ENCODE measurements at places on chromosomes 5 and 9.

DNA sequence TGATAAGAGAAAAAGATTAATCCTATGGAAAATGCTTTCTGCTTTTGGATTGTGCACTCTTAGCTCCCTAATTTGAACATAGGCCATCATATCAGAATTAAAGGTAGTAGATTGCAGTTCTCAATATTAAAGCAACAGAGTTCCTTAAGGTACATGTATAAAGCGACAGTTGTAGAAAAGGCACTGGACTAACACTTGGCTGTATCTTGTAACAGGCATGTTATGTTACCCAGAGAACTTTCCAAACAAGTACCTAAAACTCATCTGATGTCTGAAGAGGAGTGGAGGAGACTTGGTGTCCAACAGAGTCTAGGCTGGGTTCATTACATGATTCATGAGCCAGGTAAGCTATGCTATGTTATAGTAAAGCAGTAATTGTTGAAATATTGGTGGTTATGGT lies 3.3 kb upstream of the SECISBP2 start:
- DNase-seq, result no peak

DNA sequence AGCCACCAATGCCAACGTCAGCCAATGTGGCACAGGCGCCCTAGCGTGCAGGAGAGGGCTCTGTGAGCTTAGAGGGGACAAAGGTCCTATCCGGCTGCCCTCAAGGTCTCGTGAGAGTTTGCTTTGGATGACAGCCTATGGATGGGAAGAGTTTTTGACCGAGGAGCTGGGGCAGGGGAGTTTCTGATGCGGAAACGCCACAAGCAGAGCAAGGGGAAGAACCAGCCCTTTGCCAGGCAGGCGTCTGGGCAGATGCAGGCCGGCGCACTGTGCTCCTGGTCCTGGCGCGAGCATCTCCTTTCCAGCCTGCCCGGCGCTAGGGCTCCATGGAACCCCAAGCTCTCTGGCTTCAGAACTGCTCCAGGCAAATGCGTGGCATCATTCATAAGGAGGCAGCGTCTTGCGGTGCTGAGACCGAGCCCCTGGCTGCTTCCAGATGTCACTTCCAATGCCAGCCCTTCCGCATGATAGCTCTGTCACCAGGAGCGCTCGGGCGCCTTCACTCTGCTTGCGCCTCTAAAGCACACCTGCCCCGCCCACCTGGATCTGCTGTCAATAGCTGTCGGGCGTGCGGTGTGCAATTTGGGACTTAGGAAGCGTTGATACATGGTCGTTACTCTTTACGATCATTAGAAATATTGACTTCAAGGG lies 374.9 kb upstream of the IRX1 start:
- DNase-seq, result no peak

- peak; percentile 29 for DNase-seq
Observed at GRCh38 chr9:4740638-4741364, at the start of gene AK3. AK3 (minus strand) TSS chr9:4741202; CDS start chr9:4741087, 115 bp downstream.

GRCh38 chr9:124137009-124137943 lies 120.5 kb upstream of the NEK6 start:
- no peak for DNase-seq

GRCh38 chr9:109973336-109973735 lies 193.3 kb downstream of the PALM2AKAP2 start:
- DNase-seq, result no peak

DNA sequence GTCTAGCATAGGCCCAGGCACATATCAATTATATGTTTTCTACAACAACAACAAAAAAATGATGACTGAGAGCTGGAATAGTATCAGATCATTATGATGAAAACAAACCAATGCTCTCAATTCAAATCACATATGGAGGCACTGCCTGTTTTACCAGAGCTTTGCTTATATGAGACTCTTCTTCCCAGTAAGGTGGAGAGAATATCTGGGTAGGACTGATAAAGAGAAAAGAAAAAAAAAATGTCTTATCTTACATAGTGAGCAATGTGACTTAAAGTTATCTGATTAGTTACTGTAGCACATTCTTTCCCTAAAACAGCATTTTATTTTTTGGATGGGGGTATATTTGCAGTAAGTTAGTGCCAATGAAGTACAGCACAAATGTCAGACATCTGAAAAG lies 154.8 kb downstream of the RAB3C start:
- DNase-seq, result no peak

DNA sequence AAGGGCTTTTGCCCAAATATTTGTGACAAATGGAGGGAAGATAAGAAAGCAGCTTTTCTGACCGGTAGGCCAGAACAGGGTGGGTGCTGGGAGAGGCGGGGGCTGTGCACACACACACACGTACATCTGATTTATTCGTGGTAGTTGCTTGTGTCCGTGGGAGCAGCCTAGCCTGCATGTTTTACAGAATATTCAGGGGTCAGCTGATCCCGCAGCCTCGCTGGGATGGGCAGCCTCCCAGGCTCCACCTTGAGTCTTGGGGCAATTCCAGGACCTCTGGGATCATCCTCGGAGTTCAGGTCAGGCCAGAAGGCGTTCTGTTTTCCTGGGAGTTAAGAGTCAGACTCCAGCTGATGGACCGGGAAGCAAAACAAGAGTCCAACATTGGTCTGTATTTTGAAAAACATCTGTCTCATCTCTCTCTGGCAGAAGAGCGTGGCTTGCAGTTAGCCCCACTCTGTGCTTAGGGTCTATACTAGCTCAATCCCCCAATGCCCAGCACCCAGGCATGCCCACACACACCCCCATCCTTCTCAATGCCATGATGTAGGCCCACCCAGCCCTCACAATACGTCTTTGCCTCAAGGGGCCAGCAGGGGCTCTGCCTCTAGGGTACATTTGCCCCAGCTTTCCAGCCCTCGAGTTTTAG lies 210.6 kb downstream of the GOLPH3 start:
- DNase-seq, result no peak

DNA sequence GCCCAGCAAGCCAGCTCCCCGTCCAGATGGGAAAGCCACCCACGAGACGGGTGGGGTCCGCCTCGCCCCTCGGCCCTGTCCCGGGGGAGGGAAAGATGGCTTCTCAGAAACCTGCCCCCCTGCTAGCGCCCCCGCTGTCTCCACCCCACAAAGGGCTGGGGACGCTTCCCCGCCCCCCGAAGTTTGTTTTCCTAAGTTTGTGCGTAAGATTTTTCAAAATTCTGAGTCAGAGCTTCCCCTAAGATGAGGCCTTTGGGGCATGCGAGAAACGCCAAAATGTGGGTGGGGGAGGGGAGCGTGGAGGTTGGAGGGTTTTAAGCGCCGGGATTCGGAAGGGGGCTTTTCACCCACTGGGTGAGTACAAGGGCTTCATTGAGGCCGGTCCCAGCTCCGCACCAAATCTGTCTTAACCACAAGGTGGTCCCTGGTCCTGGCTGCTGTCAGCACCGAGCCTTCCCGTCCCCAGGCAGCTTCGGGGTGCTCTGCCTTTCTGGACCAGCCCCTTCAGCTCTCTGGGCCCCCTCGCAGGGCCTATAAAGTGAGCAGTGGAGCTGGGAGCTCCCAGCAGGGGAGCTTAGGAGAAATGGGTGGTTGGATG lies 32.3 kb downstream of the PRRX2 start:
- no peak for DNase-seq

GRCh38 chr9:21506626-21507482 lies 24.7 kb upstream of the IFNE start:
- no peak for DNase-seq

DNA sequence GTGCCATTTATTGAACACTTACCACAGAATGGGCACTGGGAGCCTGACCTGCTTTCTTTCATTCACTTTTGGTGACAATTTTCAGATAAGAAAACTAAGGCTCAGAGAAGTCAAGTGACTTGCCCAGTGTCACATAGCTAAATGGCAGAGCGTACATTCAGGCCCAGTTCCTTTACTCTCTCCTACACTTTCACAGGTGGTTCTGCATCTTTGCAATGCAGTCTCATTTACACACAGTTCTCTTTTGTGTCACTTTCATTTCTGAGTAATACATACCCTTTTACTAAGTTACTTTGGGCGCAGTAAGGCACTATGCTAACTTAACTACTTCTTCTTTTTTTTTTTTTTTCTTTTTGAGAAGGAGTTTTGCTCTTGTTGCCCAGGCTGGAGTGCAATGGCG lies 8.3 kb downstream of the NFIL3 start:
- DNase-seq, result no peak

DNA sequence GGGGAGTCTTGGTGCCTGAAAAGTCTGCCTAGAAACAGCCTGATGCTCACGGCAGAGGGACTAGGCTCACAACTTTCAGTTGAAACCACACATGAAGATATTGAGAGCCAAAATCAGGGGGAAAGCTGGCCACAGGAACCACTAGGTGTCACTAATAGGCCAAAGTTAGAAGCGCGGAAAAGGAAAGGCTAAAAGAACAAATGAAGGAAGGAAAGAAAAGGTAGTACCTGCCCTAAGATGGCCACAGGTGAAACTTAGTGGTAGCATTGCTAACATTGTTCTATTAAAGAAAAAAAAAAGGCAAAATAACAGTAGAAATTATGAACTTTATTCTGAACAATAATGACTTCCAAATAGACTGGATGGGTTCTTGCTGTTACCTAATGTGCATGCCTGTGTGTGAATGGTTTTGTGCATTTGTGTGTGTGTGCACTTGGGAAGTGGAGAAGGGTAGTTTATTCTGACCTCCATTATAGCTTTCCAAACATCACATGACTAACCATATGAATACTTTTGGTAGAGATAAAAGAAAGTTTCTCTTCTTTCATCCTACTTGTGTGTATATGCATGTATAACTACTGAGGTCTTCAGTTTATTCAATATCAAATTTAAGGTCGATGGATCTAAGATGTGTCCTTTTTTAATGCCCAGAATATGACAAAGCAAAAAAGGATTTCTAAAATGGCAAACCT lies 2.1 kb upstream of the RFESD start:
- DNase-seq, result no peak

GRCh38 chr9:94783928-94784327 lies 57.4 kb downstream of the AOPEP start:
- DNase-seq, result no peak

- no peak for DNase-seq
Observed at GRCh38 chr5:56910210-56910965, 992 bp downstream of the SETD9 start.

- DNase-seq, result no peak
Observed at GRCh38 chr5:67246108-67246507, 49.5 kb upstream of the CD180 start.

GRCh38 chr5:87452837-87453236 lies 40.1 kb upstream of the CCNH start:
- no peak for DNase-seq

DNA sequence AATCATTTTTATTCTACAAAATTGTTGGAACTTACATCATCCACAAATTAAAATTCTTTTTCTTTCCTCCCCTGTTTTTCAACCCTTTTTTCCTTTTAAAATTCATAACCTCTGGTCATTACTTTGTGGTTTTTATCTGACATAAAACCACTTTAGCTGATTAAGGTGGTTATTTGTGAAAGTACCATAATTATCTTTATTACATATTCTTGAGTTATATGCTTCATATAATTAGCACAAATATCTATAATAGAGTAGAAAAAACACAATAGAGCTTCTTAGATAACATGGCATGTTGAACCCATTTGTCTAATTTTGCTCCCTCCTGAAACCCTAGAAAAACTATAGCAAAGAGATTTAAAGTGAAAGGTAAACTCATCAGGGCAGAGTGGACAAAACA lies 22.9 kb upstream of the PPIC start:
- DNase-seq, result no peak

DNA sequence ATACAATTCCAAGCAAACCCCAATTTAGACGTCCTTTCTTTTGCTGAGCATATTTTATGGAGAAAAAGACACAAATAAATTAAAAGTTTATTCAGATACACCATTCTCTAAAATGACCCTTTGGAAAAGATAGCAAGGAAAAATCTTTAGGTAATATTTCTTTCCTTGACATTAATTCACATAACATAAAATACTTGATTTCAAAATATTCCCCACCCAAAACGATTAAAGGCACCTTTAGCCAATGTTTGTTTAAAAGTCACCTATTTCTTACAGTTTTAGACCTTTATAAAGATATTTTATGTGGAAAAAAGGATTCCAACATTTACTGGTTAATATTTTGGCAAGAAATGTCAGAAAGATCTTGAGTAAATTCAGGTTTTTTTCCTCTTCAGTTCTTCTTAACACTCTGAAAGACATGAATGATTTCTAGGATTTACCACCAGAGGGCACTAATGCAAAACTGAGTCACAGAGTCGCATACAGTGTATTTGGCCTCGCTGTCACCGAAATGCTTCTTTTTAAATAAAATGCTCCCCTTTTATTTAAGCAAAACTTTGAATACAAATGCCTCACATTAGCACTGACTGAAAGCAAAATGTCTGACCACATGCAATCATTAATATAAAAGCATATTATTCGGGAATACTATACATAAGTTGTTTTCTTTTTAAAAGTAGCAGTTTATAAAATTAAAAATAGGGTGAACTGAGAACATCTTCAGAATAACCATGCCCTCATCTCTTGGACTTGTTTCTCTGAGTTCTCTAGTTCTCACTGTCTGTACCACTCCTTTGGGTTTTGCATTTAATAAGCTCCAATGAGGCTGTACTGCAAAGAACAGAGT lies 122.5 kb downstream of the SLC1A3 start:
- DNase-seq, result no peak

- DNase-seq, result no peak
Observed at GRCh38 chr5:43268188-43268820, 44.9 kb downstream of the HMGCS1 start.

DNA sequence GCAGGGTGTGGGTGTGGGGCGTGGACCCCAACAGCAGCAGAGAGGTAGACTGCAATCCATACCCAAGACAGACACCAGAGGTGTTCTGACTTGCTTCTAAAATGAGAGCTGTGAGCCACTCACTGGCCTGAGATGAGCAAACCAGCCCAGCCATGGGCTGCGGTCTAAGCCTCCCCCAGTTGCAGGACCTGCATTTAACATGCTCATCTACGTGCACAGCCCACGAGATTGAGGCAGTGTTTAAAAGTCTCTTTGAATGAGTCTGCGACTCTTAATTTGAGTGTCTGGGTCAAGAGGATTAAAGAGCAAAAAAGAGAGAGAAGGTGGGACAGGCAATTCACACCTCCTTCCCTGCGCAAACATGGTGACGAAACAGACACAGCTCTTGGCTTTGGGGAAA lies 5.9 kb downstream of the SURF4 start:
- no peak for DNase-seq

- DNase-seq, result no peak
Observed at GRCh38 chr9:37029776-37030610, 4.1 kb downstream of the PAX5 start.

DNA sequence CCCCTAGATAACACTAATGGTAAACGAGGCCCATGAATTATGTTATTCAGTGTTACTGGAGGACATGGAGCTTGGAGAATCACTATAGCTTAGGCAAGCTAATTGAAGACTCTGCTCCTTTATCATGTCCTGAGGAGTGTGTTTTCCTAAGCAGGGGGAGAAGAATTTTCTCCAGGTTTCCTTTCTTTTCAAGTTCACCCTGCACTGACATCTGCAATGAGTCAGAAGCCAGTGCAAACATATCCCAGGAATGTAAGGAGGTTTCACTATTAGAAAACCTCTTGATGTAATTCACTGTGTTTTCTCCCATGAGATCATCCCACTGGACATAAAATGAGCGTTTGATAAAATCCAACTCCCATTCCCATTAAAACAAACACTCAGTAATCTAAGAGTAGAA lies 75.6 kb downstream of the DMRT2 start:
- no peak for DNase-seq

- DNase-seq, result no peak
Observed at GRCh38 chr9:69945671-69946141, 97.9 kb upstream of the MAMDC2 start.

- DNase-seq, result no peak
Observed at GRCh38 chr5:33105521-33105941, 335.2 kb upstream of the TARS1 start.

- DNase-seq, result no peak
Observed at GRCh38 chr5:111394586-111394985, 117.7 kb downstream of the STARD4 start.

- DNase-seq, result peak; percentile 26
Observed at GRCh38 chr5:175867587-175868347, 3.6 kb upstream of the CPLX2 start.

- no peak for DNase-seq
Observed at GRCh38 chr9:281741-282645, 67.3 kb downstream of the DOCK8 start.
